Dermis microvascular lymphatic vessel endothelial cell (primary cell): ENCODE measurements at places on chromosomes 6 and 20.

DNA sequence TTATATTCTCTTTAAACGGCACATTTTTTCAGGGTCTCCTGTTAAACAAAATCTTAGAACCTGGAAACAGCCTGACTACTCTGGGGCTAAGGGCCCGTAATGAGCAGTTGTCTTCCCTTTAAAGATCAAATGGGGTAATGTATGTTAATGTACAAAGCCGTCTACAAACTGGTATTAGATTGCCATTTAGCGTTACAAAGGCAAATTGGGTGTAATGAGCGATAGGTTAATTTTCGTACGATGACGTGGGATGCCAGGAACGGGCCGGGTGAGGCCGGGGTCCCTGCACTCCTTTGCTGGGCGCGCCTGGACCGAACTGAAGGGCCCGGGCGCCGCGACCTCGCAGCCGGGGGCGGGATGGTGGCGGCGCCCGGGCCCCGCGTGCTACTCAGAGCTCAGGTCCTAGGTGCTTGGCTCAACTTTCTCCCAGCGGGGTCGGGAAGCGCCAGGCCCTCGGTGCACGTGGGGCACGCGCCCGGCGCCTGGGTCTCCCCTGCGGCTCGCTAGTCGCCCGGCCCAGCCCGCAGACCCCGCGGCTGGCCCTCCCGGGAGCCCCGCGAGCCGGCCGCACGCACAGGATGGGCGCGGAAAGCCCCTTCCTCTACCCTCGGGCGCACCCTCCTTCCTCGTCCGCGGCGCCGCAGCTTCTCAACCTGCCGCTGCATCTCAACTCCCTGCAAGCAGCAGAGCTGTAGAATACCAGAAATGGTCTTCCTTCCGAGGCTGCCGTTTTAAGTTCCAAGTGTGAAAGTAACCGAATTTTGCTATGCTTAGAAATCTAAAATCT, 5.9 kb downstream of the NKX2-4 start:
- no peak for DNase-seq

- DNase-seq: no peak
Measured at GRCh38 chr20:36167902-36168503, 13.5 kb downstream of the EPB41L1 start.

GRCh38 chr6:142112451-142113061, 20.2 kb upstream of the GJE1 start:
- peak; percentile 78 for DNase-seq

- no peak for DNase-seq
Measured at GRCh38 chr6:56527934-56528333, 114.8 kb downstream of the DST start.

DNA sequence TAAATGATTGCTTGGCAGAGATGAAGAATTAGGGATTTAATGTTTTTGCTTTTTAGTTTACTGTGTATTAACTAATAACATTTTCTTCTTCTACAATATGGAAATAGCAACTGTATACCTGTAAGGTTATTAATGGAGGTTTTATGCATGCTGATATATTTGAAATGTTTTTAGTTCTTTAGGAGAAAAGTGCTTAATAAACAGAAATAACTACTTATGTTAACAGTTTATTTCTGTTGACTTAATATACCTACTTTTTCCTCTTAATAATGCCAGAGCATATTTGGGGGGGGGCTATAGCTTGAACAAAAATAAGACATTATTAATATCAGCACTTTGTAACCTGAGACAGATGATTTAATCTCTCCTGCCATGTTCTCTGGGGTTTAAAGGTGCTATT, 33.6 kb downstream of the PLCB4 start:
- no peak for DNase-seq

GRCh38 chr6:15551798-15552197, 111.0 kb downstream of the DTNBP1 start:
- DNase-seq: peak; percentile 95

GRCh38 chr6:83558975-83559374, 46.6 kb downstream of the PRSS35 start:
- no peak for DNase-seq

DNA sequence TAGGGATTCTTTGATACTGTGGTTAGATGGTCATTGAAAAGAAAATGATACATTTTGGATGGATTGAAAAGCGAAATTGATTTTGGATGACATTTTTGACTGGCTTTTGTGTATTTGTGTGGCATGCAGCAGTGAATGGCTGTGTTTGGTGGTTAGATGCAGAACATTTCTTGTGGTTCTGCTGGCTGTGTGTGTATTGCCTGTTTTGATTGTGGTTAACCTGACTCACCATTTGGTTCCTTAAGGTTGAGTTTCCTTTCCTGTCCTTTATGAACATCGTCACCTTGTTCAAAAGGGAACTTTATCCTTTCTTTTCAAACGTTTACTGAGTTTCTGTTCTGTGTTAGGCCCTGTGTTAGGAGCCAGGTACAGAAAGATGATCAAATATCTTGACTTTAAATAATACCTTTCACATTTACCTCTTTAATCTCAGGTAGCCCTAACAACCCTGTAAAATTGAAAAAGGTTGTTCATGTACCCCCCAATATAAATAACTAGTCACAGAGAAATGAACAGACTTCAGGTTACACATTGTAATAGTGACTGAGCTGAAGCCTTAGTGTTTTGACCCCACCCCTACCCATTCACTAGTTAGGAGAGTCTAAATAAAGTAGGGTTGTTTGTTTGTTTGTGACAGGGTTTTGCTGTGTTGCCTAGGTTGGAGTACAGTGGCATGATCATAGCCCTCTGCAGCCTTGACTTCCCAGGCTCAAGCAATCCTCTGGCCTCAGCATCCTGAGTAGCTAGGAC, 23.8 kb downstream of the ANKS1A start:
- peak; percentile 49 for DNase-seq

GRCh38 chr20:13166011-13166410, 55.1 kb upstream of the ISM1 start:
- DNase-seq: no peak
